ENCODE measurements at places on chromosomes 1 and 21.

GRCh38 chr21:28604946-28605537 is 387.6 kb downstream of the LTN1 start:
- no peak for DNase-seq

DNA sequence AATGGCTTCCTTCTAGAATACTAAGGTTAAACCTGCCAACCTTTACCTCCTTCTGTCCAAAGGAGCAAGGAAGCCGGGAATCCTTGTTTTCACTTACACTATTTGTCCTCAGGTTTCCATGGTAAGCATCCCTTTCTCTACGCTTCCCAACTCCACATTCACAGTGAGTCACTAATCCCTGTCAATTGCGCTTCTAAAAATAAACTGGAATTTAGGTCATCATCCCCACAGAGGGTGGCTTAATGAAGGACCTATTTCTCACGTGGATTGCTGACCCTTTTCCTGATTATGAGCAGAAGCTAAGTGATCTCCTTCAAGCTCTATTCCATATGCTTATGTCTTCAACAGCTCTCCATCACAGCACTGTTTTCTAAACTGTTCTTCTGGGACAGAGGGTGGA is 39.9 kb upstream of the ABCA4 start:
- DNase-seq: no peak

GRCh38 chr1:171798311-171798710 is 16.9 kb downstream of the METTL13 start:
- DNase-seq: no peak

- no peak for DNase-seq
Measured at GRCh38 chr21:44785620-44786335, 15.8 kb downstream of the UBE2G2 start.

DNA sequence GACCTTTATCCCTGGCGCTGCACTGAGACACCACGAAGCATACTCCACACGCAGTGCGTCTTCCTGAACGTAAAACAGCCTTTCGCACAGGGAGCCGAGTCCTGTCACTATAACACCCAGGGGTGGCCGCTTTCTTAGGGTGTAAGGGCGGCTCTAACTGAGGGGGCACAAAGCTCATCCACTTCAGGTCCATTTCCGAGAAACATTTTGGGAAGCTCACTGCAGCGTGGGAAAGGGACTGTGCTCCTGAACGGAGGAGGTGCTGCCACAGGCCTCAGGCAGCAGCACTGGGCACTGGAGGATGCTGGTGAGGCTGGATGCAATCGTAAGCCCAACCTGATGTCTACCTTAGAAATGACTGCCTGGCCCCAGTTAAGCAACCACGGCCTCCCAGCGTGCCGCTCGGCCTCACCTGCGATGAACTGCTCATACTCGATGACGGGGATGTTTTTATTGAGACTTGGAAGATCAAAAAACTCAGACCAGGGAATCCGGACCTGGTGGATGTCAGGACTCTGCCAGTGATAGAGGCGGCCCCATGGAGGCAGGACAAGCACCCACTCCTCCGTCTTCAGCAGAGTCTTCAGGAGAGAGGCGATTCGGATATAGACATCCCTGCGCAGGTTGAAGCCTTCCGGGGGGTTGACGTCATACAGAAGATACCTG is 2.3 kb downstream of the POFUT2 start:
- DNase-seq: no peak

GRCh38 chr1:12774801-12775345 is 1.3 kb downstream of the PRAMEF12 start:
- no peak for DNase-seq

GRCh38 chr1:245652660-245653427 is 498.1 kb downstream of the KIF26B start:
- no peak for DNase-seq

DNA sequence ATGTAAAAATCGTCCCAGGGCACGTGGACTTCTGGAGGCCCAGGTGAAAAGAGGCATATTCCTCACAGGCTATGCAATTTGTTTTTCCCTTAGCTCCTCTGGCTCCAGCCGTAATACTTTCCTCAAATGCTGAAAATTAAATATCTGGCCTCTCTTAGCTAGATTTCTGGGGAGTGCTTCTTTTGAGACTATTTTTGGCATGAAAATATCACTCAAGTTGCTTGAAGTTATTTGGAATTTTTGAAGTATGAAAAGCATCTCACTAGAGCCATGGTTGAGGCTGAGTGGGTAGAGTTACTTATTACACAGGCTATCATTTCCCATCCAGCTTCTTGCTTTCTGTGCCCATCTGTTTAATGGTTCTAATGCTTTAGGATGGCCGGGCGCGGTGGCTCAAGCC is 59.7 kb downstream of the MYOM3 start:
- no peak for DNase-seq

DNA sequence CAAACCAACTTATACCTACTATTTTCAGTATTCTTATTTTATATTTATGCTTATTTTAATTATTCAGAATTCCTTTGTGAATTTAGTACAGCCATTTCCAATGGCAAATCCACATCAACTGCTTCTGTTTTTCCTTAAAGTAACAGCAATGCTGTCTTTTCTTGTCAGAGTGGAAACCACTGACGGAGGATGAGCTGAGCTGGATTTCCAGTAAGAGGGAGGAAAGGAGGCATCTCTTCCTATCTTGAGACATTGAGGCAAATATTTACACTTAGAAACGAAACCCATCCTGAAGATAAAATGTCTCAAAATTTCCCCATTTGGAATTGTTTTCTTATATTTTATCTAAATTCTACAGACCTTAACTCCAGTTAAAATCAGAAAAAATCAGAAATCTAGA is 66.1 kb upstream of the SLC44A3 start:
- DNase-seq: no peak

GRCh38 chr1:229557200-229557850 is 1.2 kb downstream of the ABCB10 start:
- no peak for DNase-seq

DNA sequence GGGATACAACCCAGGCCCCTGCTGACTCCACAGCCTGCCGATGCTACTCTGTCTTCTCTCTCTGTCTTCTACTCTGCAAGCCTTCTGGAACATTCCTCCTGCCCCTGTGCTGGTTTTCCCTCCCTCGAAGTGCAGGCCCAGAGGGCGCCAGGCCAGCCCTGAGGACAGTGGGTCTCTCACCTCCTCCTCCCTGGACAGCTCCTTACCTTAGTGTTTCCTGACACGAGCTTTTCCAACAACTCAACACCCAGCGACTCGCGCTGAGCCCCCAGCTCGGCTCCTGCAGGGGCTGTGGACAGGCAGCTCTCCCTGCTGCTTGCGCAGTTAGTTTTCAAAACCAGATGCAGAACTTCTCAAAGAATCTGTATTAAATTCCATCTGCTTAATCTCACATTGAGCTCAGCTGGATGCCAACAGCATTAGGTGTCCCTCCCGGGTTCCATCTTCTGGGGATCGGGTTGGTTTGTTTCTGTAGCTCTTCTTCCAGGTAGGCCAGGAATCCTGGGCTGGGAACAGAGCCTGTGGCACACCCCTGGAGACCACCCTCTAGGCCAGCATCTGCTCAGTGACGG is 54.2 kb downstream of the PTPRU start:
- DNase-seq: no peak

- DNase-seq: no peak
Measured at GRCh38 chr1:222284466-222284865, 263.4 kb downstream of the HHIPL2 start.

GRCh38 chr1:243391355-243391754 is 135.5 kb downstream of the SDCCAG8 start:
- no peak for DNase-seq

GRCh38 chr1:107804134-107804533 is 160.8 kb downstream of the VAV3 start:
- no peak for DNase-seq

DNA sequence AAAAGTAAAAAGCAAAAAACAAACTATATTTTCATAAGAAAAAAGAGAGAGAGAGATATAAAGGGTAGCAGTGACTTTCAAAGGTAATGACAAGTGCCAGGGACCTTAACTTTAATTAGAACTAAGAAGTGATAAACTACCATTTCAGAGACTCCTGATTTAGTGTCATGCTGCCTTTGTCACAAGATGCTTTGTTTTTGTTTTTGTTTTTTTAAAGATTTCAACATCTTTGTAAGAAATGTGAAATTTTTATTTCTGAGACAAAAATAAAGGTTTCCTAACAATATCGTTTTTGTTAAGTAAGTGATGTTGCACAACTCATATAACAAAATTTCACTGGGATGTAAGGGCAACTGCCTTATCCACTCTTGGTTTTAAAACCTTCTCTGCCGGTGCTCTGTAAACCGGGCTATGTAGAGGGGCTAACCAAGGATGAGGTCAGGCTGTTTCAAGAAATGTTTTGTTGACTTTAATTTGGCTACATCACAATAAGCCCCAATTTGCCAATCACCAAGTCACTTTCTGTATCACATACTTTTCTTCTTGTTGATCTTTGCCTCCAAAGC is 35.2 kb upstream of the SYT2 start:
- DNase-seq: no peak

- DNase-seq: no peak
Measured at GRCh38 chr1:207286786-207287468, 34.6 kb upstream of the CD55 start.

DNA sequence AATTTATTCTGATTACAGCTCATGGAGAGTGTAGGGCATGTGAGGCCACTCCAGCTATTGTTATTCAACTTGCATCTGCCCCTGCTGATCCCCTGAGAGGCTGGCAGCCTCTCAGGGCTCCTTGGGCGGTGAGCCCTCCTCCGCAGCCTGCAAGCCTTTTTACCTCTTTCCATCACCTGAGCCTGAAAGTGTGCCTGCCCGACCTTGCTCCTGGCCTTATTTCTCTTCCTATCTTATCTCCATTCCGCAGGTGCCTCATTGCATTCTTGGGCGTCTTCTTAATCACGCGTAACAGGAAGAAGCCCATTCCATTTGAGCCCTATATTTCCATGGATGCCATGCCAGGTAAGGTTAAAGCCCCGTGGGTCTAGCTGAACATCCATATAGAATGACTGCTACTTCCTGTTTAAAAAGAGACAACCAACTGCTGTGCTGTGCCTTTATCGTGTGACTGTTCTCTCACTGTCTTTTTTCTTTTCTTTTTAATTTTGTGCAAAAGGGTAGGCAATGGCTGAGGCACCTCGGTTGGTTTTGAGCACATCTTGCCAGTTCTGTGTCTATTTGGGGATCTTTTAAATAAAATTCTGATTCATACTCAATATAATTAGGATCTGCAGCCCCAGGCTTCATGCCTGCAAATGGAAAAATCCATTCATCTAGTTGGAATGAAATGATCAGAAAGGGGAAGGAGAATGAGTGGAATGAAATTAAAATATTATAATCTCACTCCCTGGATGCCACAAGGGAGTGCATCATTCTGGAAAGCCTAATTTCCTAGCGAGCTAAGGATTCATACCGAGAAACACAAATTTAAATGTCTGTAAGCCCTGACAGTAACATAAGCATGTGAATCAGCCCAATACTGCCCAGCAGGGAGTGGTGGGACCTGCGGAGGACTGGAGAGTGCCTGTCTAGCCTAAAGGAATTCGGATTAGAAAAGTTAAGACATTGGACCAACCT is 38.6 kb upstream of the RCAN3 start:
- DNase-seq: no peak

DNA sequence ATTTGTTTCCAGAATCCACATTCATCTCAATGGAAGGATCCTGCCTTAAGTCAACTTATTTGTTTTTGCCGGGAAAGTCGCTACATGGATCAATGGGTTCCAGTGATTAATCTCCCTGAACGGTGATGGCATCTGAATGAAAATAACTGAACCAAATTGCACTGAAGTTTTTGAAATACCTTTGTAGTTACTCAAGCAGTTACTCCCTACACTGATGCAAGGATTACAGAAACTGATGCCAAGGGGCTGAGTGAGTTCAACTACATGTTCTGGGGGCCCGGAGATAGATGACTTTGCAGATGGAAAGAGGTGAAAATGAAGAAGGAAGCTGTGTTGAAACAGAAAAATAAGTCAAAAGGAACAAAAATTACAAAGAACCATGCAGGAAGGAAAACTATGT is 2.6 kb downstream of the GADD45A start:
- no peak for DNase-seq

DNA sequence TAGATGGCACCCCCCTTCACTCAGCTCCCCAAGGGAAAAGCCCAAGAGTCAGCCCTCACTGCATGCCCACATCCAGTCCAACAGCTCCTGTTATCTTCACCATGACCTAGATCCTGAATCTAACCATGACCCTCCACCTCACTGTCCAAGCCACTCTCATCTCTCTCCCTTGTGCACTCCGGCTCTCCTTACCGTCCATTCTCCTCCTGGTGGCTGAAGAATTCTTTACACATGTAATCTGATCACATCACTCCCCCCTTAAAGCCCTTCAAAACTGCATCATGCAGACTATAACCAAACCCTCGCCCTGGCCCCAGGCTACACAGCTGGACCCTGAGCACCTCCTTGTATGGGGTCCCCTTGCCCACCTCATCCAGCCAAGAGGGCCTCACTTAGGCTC is 14.0 kb upstream of the PAQR7 start:
- DNase-seq: no peak

GRCh38 chr21:35525443-35525842 is 476.3 kb upstream of the RUNX1 start:
- DNase-seq: no peak
